ENCODE measurements at places on chromosomes 7 and 10.

DNA sequence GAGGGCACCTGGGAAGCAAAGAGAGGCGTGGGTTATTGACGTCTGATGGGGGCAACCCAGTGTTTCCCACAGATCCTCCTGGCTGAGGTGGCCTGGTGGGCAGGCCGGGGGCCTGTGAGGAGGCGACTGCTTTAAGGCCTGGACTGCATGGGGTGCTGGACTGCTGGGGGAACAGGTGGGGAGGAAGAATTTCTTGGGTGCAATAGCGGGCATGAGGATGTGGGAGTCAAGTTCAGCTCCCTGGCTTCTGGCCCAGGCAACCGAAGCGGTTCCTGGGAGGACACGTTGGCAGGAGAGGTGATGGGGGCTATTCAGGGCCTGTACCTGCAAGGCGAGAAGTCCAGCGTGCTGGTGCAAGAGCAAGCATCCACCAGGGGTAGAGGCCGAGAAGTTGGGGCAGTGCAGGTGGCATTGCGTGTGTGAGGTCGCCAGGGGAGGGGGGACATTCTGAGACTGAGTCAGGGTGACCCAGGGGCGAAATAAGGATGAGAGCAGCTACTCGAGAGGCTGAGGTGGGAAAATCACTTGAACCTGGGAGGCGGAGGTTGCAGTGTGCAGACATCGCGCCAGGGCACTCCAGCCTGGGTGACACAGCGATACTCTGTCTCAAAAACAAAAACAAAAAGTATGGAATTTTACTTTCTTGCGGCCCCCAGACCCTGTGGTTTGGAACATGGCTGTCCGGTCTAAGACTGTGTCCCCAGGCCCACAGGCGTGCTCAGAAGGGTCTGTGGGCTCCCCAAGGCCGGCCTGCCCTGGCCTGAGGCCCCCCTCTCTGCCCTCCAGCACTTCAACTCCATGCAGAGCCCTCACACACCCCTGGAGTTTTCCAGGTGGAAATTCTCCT lies 53.6 kb upstream of the ELN start:
- DNase-seq: no peak

GRCh38 chr7:151514461-151515275 lies 5.0 kb downstream of the RHEB start:
- DNase-seq: peak; percentile 36

- no peak for DNase-seq
These were observed 36.5 kb downstream of the EMX2 start for GRCh38 chr10:117578999-117579590.

- no peak for DNase-seq
These were observed 6.1 kb downstream of the PSTK start for GRCh38 chr10:122986335-122986734.

GRCh38 chr7:152140560-152140959 lies 115.1 kb downstream of the GALNT11 start:
- DNase-seq: no peak

DNA sequence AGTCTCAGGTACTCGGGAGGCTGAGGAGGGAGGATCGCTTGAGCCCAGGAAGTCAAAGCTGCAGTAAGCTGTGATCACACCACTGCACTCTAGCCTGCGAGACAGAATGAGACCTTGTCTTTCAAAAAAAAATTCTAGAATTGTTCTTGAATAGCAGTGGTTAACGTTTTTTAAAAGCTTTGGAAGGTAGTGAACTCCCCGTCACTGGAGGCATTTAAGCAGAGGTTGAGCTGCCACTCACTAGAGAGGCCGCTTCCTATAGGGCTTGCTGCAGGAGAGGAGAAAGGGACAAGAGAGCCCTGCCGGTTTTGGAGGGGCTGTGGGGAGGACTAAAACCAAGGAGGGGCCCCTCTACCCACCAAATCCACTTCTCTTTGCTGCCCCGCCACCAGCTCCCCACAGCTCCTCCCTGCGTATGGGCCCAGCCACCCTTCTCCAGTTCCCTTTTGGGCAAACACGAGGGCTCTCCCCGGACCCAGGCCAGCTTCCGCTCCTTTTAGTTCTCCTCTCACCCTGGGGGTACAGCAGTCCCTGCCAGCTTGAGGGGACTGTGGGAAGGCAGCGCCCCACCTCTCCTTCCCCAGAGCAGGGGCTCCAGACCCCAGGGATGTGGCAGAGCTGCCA lies 86.9 kb upstream of the GTF2I start:
- no peak for DNase-seq

GRCh38 chr7:34869057-34869456 lies 168.2 kb downstream of the DPY19L1 start:
- DNase-seq: no peak

GRCh38 chr7:63027075-63027474 lies 971.6 kb upstream of the ZNF722 start:
- no peak for DNase-seq

- no peak for DNase-seq
These were observed 123.9 kb upstream of the FZD1 start for GRCh38 chr7:91140286-91140685.

DNA sequence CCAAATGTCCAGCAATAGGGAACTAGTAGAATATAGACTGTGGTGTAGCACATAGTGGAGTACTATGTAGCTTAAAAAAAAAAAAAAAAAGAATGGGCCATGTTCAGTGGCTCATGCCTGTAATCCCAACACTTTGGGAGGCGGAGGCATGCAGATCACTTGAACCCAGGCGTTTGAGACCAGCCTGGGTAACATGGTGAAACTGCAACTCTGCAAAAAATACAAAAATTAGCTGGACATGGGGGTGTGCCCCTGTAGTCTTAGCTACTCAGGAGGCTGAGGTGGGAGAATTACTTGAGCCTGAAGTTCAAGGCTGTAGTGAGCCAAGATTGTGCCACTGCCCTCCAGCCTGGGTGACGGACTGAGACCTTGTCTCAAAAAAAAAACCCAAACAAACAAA lies 64.4 kb downstream of the CHN2 start:
- no peak for DNase-seq

DNA sequence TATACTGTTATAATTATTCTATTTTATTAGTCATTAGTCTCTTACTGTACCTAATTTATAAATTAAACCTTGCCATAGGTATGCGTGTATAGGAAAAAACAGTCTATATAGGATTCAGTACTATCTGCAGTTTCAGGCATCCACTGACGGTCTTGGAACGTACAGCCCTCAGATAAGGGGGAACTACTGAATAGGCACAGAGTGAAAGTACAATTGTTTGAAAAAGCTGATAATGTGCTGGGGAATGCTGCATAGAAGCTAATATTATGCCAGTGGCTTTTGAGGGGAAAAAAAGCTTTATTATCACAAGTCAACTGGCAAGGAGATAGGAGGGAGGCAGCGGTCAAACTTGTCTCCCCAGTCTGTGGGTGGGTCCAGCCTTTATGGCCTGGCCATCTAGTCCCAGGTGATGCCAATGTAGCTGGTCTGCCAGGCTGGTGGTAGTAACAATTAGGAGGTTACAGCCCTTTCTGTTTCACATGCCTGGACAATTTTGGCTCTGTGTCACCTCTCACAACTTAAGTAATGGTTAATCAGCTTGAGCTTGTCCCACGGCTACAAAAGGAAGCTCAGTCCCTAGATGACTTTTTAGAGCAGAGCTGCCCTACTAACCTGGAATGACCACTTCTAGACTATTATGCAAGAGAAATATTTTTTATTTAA lies 8.3 kb upstream of the FMC1 start:
- no peak for DNase-seq

DNA sequence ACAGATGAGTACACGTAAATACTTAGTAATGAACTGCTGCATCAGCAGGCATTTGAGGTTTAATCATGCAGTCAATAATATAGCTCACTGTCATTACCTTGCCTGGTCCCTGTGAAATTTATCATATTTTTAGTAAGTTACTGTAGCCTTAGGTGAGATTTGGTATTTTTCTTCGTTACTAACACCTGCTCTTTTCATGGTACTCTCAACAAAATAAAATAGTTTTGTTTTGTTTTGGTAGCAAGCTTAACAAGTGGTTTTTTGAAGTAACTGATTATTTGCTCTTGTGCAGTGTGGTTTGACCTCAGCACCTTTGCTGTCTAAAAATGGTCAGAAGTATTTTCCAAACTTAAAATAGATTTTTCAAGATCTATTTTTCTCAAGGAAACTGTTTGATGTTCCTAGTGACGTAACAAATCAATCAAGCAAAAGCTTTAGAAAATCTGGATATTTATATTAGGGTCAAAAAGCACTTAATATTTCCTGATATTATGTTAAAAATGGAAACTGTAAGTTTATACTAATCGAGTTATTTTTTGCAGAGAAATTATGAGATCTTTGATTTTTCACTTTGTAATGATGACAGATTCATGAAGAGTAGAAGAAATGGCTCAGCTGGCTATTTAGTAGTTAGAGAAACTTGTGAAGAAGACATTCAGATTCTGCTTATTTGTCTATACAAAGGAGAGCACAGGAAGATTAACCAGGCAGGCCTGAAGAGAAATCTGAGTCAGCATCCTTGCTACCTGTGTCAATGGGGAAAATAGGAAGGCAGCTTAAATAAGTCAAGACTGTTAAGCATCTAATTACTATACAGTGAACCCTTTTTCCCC lies 21.0 kb upstream of the RPA3 start:
- no peak for DNase-seq

GRCh38 chr10:71278691-71279588 lies 40.1 kb upstream of the SLC29A3 start:
- no peak for DNase-seq

All from ELR (cell line).